ENCODE measurements at places on chromosomes 2 and 18.

- DNase-seq: no peak
These were observed 51.7 kb upstream of the CCDC85A start for GRCh38 chr2:56132138-56132537.

DNA sequence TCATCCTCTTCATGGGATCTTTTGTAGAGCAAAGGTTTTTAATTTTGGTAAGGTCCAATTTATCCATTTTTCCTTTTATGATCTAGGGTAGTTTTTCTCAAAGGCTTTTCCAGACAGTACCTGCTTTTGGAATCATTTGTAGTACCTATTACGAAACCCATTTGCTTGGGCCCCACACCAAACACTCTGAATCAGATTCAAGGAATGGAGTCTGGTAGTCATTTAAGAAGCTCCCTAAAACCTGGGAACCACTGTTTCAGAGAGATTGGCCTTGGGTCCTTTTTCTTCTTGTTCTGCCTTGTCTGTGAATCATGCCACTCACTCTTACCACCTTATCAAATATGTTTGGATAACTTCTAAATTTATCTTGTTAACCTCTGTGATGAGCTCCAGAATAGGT is 40.3 kb downstream of the OSBPL6 start:
- DNase-seq: no peak

- DNase-seq: no peak
These were observed 20.5 kb downstream of the USP40 start for GRCh38 chr2:233546101-233546500.

GRCh38 chr18:2882201-2882600 is 35.4 kb downstream of the EMILIN2 start:
- DNase-seq: no peak

DNA sequence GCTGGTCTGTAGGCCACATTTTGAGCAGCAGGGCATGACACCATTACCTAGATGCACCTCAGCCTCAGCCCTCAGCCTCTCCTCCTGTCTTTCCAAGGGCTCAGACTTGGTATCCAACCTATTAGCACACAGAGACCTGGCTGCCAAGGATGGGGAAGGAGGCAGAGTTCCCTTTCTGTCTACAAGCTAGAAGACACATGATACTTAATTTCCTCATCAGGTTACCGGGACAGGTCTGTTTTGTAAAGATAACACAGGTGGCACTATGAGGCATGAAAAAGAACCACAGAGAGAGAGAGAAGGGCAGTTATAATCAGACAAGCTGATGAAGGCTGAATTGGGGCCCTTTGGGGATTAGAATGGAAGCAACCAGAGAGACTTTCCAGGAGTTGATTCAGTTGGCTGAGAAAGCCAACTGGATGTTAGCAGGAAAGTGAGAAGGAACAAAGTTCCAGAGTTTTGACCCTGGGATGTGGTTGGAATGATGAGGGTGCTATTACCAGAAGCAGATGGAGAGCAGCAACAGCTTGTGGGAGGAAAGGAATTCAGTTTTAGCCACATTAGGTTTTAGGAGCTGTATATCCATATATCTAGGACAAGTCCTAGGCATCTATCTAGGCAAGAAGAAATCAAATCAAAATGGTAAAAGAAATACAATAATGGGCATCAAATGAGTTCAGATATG is 46.0 kb upstream of the RMND5A start:
- DNase-seq: no peak

DNA sequence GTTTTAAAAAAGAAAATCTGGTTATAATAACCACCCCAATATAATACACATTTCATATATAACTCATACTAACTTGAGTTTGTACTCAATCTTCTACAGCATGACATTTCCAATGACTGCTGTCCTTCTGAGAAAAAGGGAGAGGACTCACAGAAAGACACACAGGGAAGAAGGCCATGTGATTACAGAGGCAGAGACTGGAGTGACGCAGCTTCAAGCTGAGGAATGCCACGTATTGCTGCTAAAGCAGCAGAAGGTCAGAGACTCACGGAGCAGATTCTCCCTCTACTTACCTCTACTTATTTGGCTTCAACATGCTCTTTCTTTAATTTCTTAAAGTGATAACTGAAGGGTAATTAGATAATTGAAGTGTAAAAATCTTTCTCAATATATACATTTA is 753.5 kb upstream of the PKDCC start:
- no peak for DNase-seq

DNA sequence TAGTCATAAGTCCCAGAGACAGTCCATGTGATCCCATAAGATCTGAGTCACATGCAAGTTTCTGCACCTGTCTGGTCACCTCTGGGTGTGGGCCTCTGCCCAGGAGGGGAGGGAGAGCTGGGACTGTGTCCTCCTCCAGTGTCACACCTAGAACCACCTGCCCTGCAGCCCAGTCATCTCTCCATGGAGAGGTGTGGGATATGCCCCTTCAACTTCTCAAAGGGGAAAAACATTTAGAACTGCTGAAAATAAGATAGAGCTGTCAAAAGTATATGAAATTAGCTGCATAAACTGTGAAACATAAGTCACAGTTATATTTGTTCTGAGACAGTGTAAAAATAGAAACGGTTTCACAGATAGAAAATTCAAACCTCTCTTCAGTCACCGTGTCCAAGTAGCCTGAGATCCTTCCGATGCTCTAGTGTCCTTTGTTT is 55.4 kb downstream of the NGEF start:
- DNase-seq: no peak

- DNase-seq: no peak
These were observed 59.3 kb upstream of the ANKRD44 start for GRCh38 chr2:197369933-197370320.

GRCh38 chr2:98441706-98442450 is 2.8 kb upstream of the INPP4A start:
- DNase-seq: no peak

DNA sequence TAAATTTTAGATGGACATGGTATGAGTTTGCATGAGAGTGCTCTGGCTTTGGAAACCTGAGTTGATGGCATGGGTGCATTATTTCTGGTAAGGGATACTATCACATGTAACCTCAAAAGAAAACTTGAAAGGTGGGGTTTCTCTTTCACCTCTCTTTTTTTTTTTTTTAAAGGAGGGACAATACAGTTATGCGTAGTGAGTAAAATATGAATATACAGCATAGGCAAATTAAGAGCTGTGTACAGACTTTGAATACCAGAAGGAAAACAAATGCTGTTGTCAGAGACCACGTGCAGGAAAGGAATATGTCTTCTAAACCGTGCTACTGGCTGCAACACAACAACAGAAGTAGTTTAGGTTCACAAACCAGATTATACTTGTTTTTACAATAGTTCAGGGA is 82.1 kb downstream of the MAP4K4 start:
- no peak for DNase-seq

- DNase-seq: no peak
These were observed 40.4 kb upstream of the ANKRD62 start for GRCh38 chr18:12053289-12053688.

GRCh38 chr2:96823198-96823597 is 7.1 kb downstream of the CNNM3 start:
- DNase-seq: no peak

DNA sequence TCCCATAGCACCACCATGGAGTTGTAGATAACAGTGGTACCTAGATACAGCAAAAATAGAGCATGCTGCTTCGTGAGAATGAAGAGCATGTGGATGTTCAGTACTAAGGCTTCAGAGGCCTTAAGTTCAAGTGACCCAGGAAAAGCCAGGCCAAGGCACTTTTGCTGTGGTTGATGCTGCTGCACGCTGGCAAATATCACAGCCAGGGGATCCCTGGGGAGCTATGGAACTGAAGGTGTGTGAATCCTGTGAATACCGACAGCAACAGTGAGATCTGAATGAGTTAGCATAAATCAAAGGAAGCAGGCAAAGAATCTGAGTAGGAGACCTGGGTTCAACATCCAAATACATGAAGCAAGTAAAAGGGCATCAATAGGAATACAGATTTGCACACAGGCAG is 158.6 kb upstream of the THUMPD2 start:
- DNase-seq: no peak

GRCh38 chr2:68342470-68342869 is 22.6 kb upstream of the PLEK start:
- no peak for DNase-seq

- peak; percentile 81 for DNase-seq
These were observed 122.8 kb downstream of the LYPD1 start for GRCh38 chr2:132547090-132547687.

DNA sequence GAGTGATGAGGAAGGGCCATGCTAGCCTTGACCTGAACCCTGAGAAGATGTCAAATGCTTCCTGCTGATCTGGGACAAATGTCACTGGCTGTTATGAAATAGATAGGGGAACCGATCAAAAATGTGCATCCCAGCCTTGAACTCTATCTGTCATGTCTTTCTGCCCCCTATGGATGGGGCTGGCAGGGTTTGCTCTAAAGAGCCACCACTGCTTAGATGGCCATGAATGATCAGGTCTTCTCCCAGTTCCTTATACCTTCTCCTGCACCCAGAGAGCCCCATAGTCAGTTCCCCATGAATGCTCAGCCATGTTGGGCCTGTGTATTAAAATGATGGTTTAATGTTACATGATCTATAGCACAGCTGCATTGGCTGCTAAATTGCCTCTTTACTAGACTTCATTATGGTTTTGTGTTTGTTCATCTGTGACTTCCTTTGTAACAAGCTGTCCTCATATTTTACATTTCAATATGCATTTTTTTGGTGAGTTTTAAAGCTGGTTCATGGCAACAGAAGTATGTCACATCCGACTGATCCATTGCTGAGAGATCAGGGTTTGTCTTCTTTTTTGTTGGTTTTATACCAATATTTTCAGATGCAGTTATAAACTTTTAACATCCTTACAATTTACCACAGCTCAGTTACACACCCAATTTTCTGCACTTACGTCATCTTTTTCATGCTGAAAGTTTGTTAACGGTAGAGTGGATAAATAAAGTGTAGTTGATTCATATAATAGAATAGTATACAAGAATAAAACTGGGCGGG is 56.3 kb upstream of the SMAD2 start:
- no peak for DNase-seq

DNA sequence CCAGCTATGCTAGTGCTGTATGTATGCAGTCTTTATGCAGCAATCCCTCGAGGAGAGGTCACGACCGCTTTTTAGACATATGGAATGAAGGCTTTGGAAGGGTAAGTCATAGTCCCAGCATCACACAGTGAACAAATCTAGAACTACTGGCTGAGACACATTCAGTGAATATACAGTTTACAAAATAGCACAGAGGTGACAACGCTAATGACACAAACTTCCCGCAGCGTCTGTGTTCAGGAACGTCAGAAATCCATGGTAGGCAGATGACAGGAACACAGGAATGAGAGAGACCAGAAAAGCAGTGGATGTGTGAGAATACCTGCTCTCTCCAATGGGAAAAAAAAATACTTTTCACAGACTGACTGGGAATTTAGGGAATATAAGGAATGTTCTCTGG is 29.6 kb downstream of the CABYR start:
- DNase-seq: no peak

DNA sequence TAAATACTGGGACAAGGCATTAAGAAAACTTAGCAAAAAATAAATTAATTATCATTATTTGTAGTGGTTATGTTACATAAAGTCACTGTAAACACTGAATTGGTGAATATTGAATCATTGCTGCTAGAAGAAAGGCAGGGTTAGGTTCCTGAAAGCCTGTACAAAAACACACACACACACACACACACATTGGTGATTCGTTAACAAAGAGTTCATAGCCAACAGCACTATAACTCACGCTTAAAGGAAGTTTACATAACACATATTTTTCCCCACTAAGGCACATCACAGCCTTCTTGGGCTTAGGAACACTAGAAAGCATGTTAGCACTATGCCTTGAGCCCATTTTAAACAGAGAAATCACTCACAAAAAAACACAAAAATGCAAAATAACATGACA is 690.0 kb upstream of the PIK3C3 start:
- DNase-seq: no peak

DNA sequence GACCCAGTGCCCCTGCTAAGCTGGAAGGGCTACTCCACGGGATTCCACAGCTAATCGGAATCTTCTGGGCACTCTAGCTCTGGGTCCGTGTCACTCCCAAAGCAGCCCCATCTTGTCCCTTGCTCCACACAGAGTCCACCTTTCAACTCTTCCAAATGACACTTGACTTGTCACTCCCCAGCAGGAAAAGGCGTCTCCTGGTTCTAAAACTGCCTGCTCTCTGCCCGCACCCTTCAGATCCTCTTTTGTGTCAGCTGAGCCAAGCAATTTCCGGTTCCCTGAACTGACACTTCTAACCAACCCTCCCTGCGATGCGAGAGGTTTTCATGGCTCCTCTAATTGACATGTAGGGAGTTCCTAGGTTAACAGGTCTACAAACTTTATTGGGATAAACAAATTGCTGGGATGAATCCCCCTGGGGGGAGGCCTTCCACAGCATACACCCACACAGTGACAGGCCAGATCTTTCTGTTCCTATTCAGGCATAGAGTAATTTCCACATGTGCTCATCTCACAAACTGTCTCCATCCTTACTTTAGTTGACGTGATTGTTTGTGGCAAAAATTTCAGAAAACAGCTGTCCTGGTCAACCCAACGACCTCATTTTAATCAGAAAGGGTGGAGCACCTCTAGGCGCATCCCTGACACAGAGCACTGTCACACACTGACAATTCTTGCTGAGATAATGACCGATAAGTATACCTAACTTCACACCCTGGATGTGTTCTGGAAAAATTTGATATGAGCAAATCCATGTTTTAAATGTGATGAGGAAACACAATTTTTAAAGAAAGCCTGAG is 104.9 kb downstream of the RBMS1 start:
- no peak for DNase-seq

- no peak for DNase-seq
These were observed 188.0 kb upstream of the GLI2 start for GRCh38 chr2:120547662-120548061.

DNA sequence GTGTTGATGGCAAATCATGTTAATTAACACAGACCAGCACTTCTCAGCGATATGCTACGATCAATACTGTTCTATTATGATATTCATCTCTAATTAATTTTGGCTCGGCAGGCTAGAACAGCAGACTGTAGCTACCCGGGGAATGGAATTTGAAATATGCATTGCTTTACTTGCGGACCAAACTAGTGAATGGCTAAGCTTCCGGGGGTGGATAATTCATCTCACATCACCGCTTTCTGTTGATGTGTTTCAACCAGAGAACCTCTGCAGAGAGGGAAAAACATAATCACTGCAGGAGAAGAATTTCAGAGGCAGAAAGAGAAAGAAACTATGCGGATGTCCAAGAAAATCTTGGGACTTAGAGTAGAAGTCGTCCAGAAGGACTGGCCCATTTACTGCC is 490.9 kb downstream of the STK39 start:
- DNase-seq: no peak

GRCh38 chr2:28506112-28506910 is 10.5 kb downstream of the PLB1 start:
- no peak for DNase-seq

DNA sequence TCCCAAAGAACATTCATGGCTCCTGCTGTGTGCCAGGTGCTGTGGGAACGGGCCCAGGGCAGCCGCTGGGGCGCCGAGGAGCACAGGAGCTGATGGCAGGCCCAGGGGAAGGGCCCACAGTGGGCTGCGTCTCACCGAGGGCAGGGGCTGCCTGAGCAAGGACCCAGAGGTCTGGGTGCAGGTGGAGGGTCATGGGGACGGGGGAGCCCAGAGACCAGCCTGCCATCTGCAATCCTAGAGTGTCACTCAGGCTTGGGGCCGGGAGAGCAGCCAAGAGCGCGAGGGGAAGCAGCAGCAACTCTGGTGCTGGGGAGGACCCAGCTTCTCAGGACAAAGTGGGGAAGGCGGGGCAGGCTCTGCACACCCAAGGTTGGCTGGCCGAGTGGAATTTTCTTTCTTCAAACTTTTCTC is 207.4 kb downstream of the HDAC4 start:
- peak; percentile 41 for DNase-seq

- DNase-seq: peak; percentile 59
These were observed 5.6 kb downstream of the PAX8 start for GRCh38 chr2:113273027-113273551.
